ENCODE measurements at places on chromosomes 6 and 20.

DNA sequence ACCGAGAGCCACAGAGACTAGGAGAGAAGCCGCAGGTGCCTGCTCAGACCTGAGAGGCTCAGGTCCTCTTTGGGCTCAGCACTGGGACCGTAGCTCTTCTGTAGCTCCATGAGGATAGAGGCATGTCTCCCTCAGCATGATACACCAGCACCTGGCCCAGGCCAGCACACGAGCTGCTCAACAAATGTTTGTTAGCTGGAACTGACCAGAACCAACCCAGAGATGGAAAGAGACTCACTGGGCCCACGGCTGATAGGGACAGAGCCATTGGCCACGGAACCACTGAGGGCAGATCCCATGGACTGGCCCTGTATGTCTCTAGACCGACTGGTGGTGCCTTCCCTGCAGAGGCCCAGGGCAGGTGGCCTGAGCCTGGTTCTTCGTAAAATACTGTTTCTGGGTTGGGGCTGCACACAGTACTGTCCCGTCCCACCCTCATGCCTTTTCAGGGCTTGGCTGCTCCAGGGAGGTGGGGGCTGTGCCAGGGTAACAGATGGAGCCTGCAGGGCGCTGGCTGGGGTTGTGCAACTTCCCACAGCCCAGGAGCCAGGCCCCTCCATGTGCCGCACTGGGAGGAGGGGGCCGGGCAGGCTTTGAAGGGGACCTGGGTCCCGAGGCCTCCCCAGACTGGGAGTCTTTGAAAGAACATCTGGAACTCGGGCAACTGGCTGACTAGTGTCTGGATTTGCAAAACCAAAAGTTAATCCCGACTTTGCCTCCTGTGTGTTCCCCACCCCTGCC lies 5.2 kb downstream of the C20orf204 start:
- no peak for DNase-seq

DNA sequence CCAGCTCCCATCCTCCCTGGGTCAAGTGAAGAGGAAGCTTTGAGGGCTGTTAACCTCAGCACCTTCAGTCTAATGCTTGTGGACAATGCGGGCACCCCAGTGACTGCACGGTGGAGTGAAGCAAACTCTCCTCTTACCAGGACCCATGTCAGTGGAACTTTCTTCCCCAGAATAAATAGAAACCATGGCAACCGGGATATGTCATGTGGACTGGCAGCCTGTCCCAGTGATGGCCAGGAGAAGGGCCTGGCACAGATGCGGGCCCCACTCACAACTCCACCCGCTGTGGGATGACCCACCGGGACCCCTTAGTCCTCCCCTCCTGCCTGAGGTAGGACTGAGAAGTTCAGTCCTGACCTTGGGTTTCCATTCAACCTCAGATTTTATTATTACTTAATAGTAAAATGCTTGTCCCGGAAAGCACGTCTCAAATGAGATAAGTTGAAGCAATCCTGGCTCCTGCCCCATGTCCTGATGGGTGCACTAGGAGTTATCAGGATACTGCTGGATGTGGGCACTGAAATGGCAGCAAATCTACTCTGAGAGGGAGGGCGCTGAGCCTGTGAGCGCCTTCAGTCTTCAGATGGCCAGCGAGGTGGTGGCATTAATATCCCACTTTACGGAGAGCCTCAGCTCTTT lies 23.5 kb downstream of the TOX2 start:
- no peak for DNase-seq

GRCh38 chr20:38878866-38879265 lies 47.4 kb upstream of the FAM83D start:
- DNase-seq = no peak

DNA sequence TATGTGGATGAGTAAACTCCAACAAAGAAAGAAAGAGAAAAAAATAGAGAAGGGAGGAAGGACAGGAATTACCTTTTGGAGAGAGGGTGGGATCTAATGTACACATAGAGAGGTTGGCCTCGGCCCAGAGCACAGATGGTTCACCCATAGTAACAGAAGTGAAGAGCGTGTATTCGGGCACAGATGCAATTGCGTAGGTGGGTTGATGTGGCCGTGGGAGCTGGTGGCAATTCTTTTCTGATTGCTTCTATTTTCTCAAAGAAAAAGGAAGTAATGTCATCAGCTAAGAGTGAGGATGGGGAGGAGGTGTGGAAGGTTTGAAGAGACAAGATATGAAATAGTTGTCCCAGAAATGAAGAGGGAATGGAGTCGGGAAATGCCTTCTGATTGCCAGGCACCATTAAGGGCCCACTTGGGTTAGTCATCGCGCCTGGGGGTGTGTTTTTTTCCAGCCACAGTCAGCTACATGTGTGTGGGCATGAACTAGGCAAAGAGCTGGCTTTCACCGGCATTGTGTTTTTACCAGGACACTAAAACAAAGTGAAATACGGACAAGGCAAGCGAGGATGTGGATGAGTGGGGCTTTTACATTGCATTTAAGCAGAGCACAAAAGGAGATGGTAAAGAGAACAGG lies 158.7 kb downstream of the SYNE1 start:
- DNase-seq = no peak

DNA sequence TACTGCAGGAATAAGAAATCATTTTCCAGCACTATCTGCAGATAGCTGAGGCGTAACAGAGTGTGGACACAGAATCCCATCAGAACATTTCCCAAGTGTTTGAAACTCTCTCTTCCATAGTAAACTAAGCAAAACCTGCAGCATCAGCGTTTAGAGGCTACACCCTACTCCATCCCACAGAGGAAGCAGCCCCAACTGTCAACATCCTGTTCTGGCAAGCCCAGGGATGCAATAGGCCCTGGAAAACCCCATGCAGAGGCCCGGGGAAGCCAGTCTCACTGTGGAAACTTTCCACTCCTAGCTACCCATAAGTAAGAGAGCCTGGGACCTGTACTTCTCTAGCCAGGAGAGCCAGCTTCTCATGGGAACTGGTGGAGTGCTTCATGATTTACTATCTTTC lies 129.4 kb downstream of the LY86 start:
- no peak for DNase-seq

GRCh38 chr6:16621002-16621401 lies 140.3 kb downstream of the ATXN1 start:
- no peak for DNase-seq

DNA sequence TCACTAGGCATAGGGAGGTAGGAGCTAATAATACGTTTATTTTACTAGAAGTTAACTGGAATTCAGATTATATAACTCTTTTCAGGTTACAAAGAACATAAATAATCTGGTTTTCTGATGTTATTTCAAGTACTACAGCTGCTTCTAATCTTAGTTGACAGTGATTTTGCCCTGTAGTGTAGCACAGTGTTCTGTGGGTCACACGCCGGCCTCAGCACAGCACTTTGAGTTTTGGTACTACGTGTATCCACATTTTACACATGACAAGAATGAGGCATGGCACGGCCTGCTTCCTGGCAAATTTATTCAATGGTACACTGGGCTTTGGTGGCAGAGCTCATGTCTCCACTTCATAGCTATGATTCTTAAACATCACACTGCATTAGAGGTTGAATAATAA lies 1.1 kb downstream of the HFE start:
- no peak for DNase-seq

GRCh38 chr6:27332692-27333641 lies 20.9 kb upstream of the POM121L2 start:
- peak; percentile 40 for DNase-seq

GRCh38 chr20:34849778-34850177 lies 22.9 kb downstream of the GGT7 start:
- DNase-seq = no peak

GRCh38 chr6:110728501-110728900 lies 86.8 kb downstream of the CDK19 start:
- DNase-seq = no peak

GRCh38 chr20:41245086-41245707 lies 72.3 kb downstream of the ZHX3 start:
- no peak for DNase-seq

DNA sequence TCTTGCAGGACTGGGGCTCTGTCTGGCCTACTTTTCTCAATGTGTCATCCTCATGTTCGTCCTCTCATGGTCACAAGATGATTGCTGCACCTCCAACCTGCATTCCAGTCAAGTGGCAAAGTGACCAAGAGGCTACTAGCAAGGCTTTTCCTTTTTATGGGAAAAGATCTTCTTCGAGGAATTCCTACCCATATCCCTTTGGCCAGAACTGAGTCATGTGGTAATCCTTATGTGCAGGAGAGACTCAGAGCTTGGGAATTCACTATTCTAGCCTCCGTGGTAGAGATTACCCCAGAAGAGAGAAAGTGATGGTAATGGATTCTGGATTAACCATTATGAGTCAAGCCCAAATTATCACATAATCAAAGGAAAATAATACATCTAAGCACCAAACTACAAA lies 162.7 kb downstream of the KCNQ5 start:
- no peak for DNase-seq

GRCh38 chr20:38209736-38210405 lies 44.8 kb upstream of the TGM2 start:
- no peak for DNase-seq

GRCh38 chr6:166786704-166787293 lies 159.7 kb upstream of the RPS6KA2 start:
- DNase-seq = no peak

DNA sequence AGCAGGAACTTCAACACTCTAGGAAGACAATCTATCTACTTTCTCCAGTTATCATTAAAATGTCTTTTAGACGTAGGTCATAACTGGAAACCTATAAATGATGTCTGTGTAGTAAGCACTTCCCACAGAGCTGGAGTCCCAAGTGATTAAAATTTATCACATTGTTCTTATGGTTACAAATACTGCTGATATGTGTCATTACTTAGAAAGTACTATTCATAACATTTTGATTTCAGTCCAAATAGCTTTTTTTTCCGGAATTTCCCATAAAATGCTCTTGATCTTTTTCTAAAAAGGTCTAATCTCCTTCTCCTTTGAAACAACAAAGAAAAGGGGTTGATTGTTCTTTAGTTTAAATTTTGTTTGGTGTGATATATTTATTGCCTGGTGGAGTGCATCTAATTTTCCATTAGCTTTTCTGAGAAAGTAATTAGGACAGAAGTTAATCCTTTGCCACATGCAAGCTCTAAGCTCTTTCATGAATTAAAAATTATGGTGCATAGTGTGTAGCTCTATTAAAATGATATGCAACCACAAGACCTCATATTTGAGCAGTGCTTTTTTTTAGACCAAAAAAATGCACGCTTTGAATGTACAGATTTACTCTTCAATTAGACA lies 132.7 kb upstream of the TCF21 start:
- DNase-seq = no peak

GRCh38 chr20:62370115-62370806 lies 3.1 kb upstream of the LAMA5 start:
- DNase-seq = peak; percentile 19

GRCh38 chr20:48195121-48195870 lies 410.0 kb upstream of the SULF2 start:
- DNase-seq = no peak

GRCh38 chr6:117861545-117861944 lies 45.5 kb upstream of the SLC35F1 start:
- no peak for DNase-seq

GRCh38 chr6:42404484-42404883 lies 47.2 kb downstream of the TRERF1 start:
- no peak for DNase-seq

DNA sequence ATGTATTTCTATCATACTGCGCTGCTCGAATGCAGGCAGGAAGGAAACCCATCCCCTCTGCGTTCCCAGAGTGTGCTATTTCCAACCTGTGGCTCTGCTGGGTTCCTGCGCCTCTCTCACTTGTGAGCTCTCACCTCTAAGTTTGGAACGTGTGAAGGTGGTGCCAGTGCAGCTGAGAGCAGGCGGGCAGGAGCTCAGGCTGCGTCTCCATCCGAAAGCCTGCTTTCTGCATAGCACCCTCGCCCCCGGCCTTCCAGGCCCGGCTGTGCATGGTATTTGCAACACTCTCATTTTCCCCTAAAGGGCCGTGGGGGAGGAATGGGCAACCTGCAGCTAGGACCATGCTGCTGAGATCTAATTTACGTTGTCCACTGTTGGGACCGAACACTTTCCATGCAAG lies 288.0 kb upstream of the TSHZ2 start:
- no peak for DNase-seq

DNA sequence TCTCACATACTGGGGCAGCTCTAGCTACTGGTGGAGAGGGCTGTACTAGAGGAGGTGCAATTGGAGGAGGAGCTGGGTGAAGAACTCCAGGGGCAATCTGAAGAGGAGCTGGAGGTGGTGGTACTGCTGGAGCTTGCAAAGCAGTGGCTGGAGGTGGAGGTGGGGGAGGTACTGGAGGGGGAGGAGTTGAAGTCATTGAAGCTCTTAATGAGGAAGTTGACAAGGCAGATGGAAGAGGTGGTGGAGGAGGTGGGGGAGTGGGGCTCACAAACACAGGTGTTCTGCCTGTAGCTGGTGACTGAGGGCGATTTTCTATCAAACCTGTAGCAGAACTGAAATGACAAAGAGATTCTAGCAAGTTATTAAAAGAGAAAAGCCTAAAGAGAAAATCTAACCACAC lies 77.6 kb downstream of the WASF1 start:
- no peak for DNase-seq

DNA sequence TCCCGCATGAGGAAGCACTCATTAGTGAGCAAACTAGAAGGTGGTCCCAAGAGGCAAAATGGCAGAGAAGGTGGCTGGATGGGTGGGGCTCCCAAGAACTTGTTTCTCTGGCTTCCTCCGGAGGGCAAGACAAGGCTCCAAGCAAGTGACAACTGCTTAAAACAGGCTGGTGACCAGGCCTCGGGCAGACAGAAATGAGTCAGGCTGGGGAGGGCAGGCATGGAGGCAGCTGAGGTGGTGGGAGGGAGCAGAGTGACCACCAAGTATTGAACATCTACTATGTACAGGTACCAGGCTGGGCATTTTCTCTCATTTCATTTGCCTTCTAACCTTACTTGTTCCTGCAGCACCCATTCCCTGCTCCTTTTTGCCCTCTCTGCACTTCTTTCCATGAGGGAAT lies 33.4 kb downstream of the TNXB start:
- DNase-seq = no peak

DNA sequence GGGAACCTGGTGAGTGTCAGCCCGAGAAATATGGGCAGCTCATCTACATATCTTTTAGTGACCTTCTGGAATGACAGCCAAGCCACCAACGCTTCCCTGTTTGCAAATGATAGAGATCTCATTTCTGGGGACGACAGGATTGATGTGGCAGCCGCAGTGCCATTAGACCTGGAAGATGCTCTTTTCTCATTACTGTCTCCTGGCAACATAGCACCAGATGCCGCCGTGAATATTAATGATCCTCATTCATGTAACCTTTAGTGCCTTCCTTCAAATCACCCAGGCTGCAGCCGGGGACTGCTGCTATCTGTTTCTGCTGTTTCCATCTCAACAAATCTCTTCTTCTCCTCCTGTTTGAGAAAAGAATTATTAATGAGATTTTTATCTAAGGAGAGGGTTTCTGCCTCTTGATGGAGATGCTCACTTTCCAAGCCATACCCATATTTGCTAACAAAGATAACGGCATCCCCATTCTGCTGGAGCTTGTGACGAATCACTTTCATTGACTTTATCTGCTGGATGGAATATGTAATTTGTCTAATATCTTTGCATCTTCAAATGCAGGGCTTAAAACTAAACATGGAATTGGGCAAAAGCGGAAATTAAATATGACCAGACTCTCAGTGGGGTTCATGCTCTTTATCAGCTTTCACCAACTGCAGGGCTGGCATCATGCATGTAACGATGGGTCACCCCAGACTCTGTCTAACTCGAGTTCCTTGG lies 74.8 kb upstream of the KIF16B start:
- peak; percentile 51 for DNase-seq

- DNase-seq = no peak
Measured at GRCh38 chr6:56766806-56767178, 124.1 kb upstream of the DST start.

- DNase-seq = no peak
Measured at GRCh38 chr6:112639391-112639831, 292.3 kb downstream of the RFPL4B start.
